NCI-H1092 treated with DMSO at 0.1 percent for 48 hours (cell line): ENCODE measurements at places on chromosomes 7 and 10.

DNA sequence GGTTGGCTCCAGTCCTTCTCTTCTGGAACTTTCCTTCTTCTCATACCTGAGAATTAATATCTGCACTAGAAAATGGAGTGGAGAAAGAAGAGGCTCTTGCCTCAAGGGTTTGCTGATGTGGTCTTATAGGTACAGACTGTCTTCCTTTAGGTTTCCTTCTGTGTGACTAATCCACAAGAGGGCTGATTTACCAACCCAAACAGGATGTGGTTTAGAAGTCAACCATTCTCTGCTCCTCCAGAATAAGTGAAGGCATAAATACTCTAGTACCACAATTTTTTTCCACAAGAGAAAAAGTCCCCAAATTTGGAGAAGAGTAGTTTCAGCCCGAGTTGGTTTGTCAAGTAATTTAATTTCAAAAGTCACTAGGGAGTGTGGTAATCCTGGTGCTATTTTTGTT, 85.8 kb downstream of the NRP1 start:
- DNase-seq = no peak

- peak; percentile 20 for DNase-seq
Observed at GRCh38 chr7:96088579-96088978, 233.3 kb downstream of the SLC25A13 start.

- DNase-seq = no peak
Observed at GRCh38 chr10:71667387-71667752, 52.2 kb downstream of the C10orf105 start.

GRCh38 chr10:53487019-53487983, 714.7 kb upstream of the MBL2 start:
- DNase-seq = peak; percentile 65

- DNase-seq = no peak
Observed at GRCh38 chr10:96168546-96168945, 38.4 kb downstream of the ZNF518A start.

DNA sequence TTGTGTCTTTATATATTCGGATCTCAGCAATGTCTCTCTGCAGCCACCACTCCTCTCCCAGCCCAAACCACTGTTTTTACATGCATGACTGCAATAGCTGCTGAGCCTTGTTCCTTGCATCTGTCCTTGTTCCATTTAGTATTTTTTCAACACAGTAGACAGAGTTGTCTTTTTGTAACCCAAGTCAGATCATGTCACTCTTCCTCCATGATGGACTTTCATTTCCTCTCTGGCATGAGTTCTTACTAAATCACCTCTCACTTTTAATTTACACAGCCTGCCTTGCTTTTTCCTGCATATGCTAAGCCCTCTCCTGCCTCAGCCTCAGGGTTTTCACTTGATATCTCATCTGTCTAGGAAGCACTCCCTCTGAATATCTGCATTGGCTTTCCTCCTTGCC, 353.2 kb downstream of the HGF start:
- no peak for DNase-seq

- no peak for DNase-seq
Observed at GRCh38 chr7:148515237-148515636, 75.3 kb upstream of the C7orf33 start.

DNA sequence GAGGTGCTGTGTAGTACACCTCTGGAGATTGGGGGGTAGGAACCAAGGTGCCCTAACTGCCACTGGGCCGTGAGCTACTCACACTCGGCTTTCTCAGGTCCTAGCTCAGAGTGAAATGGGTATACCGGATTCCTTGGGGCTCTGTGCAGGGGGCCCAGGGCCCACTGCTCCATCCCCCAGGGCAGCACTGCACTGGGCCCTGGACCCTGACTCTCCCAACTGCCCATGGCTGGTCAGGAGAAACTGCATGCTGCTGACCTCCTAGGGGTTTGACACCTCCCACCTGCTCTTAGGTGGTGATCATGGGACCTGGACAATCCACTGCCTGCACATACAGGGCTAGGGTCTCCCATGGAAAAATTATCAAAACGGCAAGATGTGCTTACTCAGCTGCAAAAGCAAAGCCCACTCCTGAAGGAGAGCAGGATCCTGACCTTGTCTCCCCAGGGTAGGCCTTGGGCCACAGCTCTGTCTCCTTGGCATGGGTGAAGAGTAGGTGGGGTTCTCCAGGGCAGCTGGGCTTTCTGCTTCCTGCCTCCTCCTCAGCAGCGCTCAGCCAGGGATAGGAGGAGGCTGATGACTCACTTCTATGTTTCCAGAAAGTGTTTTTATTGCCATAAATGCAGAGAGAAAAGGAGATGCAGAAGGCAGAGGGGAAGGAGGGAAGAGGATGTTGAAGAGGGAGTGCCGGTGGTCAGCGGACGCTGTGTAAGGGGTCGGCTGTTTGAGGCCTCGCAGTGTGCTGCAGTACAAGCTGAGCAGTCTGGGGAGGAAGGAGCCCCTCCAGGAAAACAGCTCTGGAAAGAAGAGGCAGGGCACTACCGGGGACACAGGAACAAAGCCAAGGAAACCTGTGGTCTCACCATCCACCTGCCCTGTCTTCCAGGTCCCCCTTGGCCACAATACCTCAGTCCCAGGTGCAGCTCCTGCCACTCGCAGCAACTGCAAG, 107.8 kb downstream of the ARHGAP22 start:
- DNase-seq = no peak

GRCh38 chr7:134449680-134450079, 9.2 kb downstream of the AKR1B1 start:
- no peak for DNase-seq

DNA sequence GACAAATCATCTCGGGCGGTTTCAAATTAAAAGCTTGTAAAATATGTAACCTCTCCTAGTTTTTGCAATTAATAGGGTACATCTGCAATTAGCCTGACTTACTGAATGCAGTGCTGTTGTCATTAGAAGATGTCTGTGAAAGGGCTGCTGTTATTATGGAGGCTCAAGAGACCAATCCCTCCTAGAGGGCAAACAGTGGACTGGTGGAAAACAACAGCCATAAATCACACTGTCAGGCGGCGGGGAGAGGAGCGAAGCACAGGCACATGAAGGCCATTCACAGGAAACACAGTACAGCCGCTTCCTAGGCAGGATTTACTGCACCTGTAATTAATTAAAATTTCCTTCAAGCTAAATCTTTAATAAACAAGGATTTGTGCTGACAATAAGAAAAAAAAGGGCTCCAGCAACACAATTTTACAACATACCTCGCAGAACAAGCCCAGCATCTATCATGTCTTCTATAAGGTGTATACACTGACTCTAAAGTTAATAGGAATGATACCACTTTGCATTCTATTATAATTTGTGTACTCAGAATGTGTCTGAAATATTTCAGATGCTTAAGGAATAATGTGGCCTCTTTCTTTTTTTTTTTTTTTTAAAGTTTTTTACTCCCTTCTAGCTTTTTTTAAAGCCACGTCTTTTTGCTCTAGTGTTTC, 50.7 kb downstream of the ERCC6 start:
- peak; percentile 37 for DNase-seq

DNA sequence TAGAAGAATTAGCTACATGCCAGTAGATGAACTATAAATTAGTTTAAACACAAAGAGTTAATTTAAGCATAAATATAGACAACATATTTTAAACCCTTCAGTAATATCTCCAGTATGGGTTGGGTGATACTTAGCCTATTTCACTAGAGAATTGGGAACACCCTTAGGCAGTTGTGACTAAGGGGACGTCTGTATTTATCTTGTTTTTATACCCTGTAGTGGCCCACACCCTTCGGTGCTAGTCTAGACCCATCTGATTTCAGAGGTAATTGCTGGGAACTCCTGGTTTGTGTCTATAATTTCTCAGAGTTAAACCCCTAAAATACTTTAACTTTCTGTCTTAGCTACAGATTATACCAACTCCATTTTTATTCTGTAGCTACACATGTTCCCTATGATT, 11.5 kb upstream of the STEAP4 start:
- no peak for DNase-seq

GRCh38 chr7:157320608-157320980, 16.2 kb upstream of the DNAJB6 start:
- DNase-seq = no peak

- no peak for DNase-seq
Observed at GRCh38 chr10:114544045-114544659, 113.9 kb downstream of the ABLIM1 start.

GRCh38 chr7:68203251-68203650, 1206.6 kb downstream of the TYW1 start:
- no peak for DNase-seq

DNA sequence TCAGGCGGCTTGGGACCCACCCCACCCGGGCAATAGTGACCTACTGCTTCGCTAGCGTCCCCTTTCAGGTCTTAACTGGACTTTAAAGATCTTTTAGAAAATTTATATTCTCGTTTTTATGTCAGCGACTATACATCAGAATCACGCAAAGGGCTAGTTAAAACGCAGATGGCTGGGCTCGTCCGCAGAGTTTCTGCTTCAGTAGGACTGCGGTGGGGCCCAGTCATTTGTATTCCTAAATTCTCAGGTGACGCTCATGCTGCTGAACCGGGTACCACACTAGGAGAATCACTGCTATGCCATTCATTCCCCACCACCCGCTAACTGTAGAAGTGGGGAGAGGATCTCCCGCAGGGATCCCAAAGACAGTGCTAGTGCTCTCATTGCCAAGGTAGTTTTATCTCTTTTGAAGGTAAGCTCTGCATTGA, 12.0 kb upstream of the SP8 start:
- DNase-seq = peak; percentile 63

- DNase-seq = peak; percentile 8
Observed at GRCh38 chr7:114865564-114865963, 56.3 kb upstream of the MDFIC start.

DNA sequence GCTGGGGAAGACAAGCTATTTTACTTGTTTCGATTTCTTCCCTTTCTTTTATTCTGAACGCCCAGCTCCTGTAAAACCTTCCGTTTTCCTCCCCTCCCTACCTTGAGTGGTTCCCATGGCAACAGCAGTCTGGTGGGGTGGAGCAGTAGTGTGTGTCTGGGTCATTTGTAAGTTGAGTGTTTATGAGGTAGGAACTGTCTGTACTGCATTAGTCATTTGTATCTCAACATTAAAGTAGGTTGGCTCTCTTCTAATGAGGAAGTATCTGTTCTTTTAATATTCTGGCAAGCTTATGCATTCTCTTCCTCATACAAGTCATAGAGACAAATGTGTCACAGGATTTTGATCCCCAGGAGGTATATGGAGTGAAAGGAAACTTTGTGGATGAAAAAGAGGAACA, 85.3 kb upstream of the CCDC6 start:
- peak; percentile 26 for DNase-seq

DNA sequence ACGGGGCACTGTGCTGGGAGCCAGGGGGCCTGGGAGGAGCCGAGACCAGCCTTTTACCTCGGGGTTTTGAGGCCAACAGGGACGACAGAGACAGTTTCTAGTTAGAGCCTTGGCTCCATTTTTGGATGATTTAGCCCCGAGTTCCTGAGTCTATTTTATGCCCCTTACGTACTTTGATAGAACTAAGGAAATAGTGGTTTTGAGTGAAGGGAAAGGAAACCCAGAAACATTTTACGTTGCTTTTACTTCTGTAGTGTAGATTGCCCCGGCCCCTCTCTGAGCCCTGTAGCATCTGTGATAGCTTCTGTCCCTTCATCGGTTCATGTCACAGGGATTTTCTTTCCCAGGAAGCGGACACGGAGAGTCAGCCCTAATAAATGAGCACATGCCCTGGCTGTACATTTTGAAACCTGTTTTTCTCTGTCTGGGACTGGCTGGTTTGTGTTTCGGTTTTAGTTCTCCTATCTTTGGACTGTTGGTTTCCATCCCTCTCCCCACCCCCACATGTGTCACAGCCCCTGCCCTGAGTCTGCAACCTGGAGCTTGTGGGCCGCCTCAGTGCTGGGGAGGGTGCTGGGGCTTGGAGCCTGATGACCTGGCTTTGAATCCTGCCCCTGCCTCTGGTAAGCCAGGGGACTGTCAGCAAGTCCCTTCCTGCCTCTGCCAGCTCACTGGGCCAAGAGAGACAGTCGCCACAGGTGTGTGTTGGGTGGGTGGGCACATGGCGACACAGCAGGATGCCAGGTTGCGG, 6.9 kb upstream of the ORAI2 start:
- no peak for DNase-seq

DNA sequence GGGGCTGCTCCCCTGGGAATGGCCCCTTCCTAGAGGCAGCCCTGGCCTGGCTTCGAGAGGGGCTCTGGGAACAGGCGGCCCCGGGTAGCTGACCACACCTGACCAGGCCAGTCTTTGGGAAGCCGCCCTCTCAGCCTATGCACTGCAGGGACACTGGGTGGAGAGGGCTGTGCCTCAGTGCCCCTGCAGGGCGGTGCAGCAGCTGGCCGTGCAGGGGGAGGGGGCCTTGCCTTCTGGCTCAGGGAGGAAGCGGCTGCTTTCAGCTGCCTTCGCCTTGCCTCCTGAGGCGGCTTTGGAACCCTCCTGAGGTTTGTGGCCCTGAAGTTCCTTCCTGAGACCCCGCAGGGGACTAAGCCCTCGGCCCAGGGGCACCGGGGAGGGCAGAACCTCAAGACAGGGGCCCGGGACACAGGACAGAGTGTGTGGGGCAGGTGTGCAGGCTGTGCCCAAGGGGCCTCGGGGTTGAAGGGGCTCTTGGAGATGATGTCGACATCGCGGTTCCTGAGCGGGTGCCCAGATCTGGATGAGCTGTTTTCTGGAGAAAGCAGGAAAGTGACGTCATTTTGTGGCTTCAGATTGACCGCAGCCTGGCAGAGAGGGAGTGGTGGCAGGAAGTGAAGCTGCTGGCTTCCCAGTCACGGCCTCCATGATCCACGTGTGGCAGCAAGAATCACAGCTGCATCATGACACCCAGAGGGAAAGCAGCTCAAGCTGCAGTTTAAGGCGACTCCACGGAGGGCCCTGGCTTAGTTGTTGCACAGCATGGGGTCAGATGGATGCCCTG, 17.7 kb downstream of the ADAM8 start:
- DNase-seq = no peak

DNA sequence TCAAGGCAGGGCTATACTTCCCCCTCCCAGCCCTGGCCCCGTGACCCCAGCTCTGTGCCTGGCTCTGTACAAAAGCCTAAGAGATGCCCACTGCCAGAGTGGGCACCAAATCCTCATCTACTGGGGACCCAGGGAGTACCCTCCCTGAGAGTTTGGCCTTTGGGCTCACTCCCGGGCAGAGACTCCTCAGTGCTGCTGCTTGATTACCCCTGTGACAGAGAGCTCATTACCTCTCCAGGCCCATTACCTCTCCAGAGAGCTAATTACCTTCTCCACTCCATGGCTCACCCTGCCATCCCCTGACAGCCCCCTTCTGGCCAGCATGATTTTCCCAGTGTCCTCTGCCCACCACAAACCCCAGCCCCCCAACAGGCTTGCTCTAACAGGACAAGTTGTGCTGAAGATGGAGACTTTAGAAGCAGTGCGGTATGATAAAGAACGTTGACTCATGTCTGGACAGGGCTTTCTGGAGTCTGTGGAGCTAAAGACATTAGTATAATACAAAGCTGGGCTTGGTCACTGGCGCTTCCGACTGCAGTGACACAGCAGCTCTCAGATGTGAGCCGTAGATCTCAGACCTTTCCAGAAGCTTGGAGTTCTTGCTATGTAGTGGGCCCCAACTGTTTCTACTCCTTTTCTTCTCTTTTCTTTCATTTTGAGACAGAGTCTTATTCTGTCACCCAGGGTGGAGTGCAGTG, 111.3 kb upstream of the KCTD7 start:
- no peak for DNase-seq

GRCh38 chr10:93437086-93437945, 44.8 kb downstream of the MYOF start:
- no peak for DNase-seq
